ENCODE measurements at places on chromosomes 7 and 10.

- peak; percentile 73 for DNase-seq
These were observed 76.9 kb downstream of the RNF216 start for GRCh38 chr7:5704534-5704922.

GRCh38 chr7:71679480-71679879 lies 547.5 kb downstream of the GALNT17 start:
- DNase-seq, result no peak

GRCh38 chr10:124921261-124921660 lies 20.7 kb upstream of the ZRANB1 start:
- DNase-seq, result no peak

- peak; percentile 43 for DNase-seq
These were observed 497 bp downstream of the PPP2R2D start for GRCh38 chr10:131901181-131901829.

- no peak for DNase-seq
These were observed 55.5 kb downstream of the DNAJC12 start for GRCh38 chr10:67782530-67782929.

DNA sequence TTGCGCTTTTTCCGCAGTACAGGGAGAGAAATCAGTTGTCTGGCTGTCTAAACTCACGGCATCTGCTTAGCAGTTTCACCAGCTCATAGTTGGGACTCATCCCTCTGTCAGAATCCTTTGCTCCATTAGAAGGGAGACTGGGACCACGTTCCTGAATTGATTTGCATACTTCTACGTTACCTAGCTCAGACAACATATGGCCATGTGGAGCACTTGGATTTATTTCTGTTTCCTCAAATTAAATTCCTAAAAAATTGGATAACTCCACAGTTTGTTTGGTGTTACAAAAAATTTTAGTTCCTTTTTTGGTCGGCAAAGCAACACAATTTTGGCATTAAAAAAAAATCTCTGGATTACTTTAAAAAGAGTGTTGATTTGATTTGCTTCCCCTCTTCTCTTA lies 614.0 kb downstream of the AUTS2 start:
- no peak for DNase-seq

DNA sequence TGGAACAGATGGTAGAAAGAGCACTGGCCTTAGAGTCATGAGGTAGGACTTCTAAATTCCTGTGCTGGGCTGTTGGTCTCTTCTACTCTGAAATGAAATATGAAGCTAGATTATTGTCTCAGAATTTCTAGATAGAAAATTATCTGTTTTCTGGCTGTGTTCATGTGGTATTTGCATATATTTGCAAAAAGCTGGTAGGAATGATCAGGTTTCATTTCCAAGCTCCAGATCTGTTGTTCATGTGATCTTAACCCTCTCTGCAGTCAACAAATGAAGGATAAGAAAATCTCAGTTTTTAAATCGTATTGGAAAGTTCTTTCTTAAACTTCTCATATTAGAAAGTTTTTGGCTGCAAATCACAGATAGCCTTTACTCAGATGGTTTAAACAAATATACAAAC lies 248.3 kb downstream of the CDK14 start:
- DNase-seq, result no peak

DNA sequence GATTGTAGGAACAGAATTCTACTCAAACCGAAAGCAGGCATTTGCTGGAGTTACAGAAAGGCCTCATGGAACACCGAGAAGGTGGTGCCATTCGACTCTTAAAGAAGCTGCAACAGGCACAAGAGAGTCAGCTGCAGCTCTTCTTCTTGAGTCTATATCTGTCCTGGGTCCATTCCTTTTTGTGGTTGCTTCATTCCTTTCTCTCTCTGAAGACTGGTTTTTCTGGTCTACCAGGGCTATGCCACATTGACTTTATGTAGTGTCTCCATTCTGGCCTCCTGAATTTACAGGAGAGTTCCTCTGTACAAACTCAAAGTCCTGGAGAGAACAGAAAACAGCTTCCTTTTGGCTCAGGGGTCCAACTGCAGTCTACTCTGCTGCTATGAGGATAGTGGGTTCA lies 132.8 kb downstream of the CFTR start:
- DNase-seq, result no peak

- no peak for DNase-seq
These were observed 131.5 kb upstream of the LAMB4 start for GRCh38 chr7:108261560-108262255.

- DNase-seq, result no peak
These were observed 16.6 kb upstream of the RET start for GRCh38 chr10:43060291-43060690.

GRCh38 chr10:91745090-91745831 lies 53.0 kb upstream of the TNKS2 start:
- no peak for DNase-seq

- no peak for DNase-seq
These were observed 129.0 kb upstream of the C7orf33 start for GRCh38 chr7:148461392-148462179.

DNA sequence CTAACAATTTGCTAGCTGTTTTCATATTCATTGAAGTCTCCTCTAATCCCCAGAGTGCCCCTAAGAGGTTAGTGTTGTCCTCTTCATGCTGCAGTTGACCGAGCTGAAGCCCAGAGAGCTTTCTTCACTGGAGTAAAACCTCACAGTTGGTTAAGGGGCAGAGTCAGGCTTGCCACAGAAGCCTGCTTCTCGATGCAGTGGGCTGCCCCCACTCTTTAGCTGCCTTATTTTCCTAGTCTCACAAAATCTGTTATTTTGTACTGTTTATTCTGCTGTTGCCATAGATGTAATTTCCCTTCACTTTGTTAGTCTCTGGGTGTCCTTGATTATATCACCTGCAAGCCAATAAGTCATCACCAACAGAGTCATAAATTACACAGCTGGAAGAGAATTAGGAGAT lies 56.3 kb upstream of the ZPBP start:
- no peak for DNase-seq

- no peak for DNase-seq
These were observed 59.2 kb downstream of the ANLN start for GRCh38 chr7:36448781-36449379.

DNA sequence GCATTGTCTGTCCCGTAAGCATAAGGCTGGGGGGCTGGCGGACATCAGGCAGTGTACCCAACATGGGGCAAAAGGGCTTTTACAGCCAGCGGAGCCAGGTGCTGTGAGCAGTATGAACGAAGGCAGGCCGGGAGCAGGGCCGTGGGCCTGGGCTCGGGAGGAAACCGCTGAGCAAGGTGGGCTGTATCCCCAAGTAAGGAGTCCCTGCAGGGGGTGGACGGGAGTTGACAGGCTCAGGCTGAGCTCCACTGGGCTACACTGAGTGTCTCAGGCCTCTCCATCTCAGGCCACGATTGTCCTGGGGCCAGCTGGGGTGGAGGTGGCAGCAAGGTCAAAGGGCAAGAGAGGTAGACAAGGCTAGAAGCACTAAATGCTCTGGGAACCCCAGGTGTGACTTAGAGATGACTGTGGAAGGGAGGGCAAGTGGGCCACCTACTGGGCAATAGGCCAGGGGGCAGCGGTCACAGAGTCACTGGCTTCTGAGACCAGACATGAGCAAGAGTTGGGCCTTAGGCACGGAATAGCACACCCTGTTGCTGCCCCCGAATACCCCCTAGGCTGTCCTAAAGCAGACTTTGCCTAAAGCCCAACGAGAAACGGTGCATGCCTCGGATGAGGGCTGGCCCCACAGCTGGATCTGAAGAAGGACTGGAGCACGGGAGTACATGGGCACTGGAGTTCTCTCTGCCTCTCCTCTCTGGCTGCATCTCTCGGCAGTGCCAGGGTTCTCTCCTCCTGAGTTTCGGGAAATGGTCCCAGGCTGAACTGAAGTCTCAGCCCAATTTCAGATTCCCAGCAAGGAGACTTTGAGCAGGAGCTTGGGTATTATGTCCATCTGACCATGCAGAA lies 10.8 kb upstream of the RAMP3 start:
- no peak for DNase-seq

- peak; percentile 70 for DNase-seq
These were observed 72.6 kb downstream of the AP3M1 start for GRCh38 chr10:74078037-74078436.

GRCh38 chr10:6619660-6620059 lies 39.6 kb upstream of the PRKCQ start:
- DNase-seq, result no peak
